ENCODE measurements at places on chromosomes 5 and 9.
A peak's percentile ranks its signal among the peaks of the same experiment; 100 is the strongest.

GRCh38 chr9:95313010-95313498 lies 4.5 kb downstream of the FANCC start:
- no peak for DNase-seq

- DNase-seq: no peak
These were observed 6.4 kb upstream of the EEIG1 start for GRCh38 chr9:127987103-127987614.

DNA sequence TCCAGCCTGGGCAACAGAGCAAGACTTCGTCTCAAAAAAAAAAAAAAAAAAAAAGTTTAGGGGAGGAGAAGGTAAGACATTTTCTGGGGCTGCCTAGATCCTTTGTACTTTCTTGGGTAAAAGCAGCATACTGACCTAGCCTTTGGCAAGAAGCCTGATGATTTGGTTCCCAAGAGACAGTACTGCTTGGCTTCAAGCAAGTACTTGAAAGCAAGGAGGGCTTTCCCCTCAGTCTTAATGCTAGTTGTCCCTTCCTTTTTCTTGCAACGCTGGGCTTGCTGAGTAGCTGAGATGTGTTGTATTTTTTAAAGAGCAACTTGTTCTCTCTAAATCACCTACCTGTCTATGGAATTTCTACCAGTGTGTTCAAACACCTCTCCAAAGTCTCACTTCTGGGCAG lies 76.2 kb downstream of the INSYN2B start:
- no peak for DNase-seq

DNA sequence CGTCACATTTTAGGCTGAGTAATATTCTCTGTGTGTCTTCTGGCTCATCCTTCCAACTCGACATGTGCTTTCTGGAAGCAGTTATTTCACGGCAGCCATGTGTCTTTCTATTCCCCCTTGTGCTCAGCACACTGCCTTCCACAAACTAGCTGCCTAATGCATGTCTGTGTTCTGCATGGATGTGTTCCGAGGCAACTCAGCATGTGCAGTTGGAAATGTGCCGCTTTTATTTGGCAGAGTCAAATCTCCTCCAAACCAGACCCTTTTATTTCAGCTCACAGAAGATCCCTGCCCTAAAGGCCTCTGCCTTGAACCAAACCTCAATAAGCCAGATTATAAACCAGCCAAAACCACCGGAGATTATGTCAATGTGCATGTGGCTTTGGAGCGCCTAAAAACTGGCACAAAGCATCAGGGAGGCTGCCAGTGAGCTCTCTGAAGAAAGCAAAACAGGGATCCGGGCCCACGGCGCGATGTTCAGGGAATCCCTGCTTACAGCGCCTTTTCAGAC lies 360.2 kb downstream of the DEPDC1B start:
- no peak for DNase-seq

DNA sequence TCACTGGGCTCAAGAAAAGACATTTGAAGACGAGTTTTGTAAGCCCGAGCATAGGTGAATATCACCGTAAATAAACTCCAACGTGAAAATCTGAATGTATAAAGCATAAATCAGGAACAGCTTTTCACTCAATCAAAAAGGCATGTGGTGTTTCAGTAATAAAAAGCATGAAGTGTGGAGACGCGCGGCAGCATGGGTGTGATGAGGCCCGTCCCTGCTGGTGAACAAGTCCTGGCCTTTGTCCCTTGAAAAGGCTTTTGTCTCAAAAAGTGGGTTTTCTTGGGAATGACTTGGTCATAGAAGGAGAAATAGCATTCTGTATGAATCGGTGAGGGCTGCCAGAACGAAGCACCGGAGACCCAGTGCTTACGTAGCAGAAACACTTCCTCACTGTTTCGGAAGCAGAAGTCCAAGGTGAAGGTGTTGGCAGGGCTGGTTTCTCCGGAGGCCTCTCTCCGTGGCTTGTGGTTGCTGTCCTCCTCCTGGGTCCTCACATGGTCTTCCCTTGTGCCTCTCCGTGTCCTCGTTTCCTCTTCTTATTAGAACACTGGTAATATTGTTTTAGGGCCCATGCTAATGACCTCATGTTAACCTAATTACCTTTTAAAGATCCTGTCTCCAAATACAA lies 24.9 kb downstream of the ROPN1L start:
- no peak for DNase-seq

GRCh38 chr9:80407220-80407619 lies 835.5 kb downstream of the TLE4 start:
- no peak for DNase-seq

GRCh38 chr5:86617756-86618576 lies at the start of gene COX7C:
TSS of gene COX7C (plus strand) at chr5:86617941. CDS start at chr5:86618056, 115 bp downstream.
- DNase-seq: peak; percentile 83

- no peak for DNase-seq
These were observed 64.2 kb upstream of the OLFM1 start for GRCh38 chr9:135023088-135023785.
